CD4-positive, alpha-beta T cell treated with Interleukin-2 at 100 ng/mL for 4 hours (primary cell): ENCODE measurements at places on chromosomes 12 and 14.

- DNase-seq, result peak; percentile 65
Measured at GRCh38 chr12:54201001-54201794, 12.4 kb upstream of the SMUG1 start.

GRCh38 chr12:95358111-95359083, 115.6 kb upstream of the METAP2 start:
- no peak for DNase-seq

DNA sequence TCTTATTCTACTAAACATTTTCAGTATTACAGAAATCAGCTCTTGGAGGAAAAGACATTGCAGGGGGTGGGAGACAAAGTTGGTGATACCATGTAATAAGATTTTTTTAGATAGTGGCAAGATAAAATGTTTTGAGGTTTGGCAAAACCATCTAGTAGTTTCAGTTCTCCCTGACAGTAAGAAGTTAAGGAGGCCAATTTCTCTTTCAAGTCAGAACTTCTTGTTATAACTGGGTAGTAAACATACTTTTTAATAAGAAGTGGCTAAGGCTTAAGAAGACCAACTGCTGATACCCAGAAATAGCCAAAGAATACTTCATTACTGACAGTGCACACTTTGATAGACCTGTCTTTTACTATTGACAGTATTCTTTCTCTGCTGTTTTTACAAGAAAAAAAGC, 452.3 kb downstream of the DIO2 start:
- no peak for DNase-seq

DNA sequence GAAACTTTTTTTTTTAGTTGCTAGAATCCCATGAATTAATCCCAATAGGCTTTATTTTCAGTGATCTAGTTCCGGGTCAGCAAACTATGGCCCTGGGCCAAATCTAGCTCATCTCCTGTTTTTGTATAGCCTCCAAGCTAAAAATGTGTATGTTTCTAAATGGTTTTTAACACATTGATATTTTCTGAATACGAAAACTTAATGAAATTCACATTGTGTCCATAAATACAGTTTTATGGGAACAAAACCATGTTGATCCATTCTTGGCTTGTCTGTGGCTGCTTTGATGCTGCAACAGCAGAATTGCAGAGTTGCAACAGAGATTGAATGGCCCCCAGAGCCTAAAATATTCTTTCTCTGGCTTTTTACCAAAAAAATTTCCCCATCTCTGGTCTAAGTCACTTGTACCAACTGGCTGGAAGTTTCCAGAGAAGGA, 47.5 kb downstream of the ZNF664 start:
- DNase-seq, result no peak

GRCh38 chr12:26010293-26010821, 51.9 kb downstream of the RASSF8 start:
- DNase-seq, result no peak

- no peak for DNase-seq
Measured at GRCh38 chr14:106850913-106851825, 1324.8 kb downstream of the TMEM121 start.
